Endodermal cell (in vitro differentiated cells): ENCODE measurements at places on chromosomes 11 and 22.

DNA sequence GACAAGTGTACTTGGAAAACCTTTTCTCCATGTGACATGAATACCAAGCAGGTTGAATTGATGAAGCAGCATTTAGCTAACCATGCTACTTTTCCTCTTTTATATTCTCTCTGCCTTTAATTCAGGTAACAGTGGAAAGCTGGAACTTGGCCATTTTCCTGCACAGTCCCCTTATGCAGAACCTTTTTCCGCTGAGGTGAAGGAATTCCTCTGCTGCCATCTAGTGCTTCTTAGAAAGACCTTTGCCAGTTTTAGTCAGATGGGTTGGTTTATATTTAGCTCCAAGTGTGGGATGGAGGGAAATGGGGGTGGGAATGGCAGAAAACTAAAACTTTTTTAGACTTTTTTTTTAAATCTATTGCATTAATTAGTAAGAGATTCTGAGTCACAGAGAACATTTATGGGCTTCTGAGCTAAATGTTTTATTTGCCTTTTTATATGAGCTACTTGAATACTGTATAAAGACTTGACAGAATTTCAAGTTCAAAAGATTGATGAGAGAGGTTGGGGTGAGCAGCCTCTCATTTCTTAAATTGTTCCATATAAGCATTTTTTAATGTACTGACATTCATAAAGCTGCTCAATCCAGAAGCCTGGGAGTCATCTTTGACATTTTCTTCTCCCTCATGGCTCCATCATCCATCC, 153.9 kb upstream of the ZC3H12C start:
- DNase-seq, result peak; percentile 53

- peak; percentile 68 for DNase-seq
Measured at GRCh38 chr22:29214232-29214631, 8.5 kb downstream of the EMID1 start.

GRCh38 chr11:80860632-80861031, 1419.8 kb upstream of the TENM4 start:
- no peak for DNase-seq

DNA sequence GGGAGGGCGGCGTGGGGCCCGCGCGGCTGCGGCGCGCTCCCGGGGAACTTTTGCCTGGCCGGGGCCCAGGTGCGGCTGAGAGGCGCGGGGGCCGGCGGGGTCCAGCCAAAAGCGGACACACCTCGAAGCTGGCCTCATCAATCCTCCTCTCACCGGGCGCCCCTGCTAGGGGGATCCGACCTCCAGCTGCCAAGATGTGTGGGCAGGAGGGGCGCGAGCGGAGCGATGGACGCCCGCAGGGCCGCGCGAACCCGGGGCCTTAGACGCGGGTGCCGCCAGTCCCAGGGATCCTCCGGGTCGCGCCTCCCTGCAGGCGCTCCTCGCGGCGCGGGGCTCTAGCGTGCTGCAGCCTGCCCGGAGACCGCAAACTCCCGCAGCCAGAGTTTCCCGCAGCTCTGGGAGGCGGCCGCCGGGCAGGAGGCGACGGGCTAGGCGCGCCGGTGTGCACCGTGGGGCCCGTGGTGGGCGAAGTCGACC, 785 bp downstream of the IGSF9B start:
- peak; percentile 62 for DNase-seq

DNA sequence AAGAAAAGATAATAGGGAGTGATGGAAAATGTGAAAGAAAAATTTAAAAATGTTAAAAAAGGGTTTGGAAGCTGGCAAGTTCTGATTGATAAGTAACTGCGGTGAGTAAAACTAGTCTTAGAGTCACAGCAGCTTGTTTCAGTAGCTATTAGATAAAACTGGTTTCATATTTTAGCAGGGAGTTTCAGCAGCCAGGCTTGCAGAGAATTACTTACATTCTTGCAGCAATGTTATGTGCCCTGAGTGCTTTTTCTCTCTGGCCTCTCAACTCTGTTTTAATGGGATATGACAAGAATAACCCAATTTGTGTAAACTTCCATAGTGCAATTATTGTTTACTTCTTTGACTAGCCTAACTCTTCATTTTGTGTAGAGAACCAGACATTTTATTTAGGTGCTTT, 33.6 kb downstream of the PPME1 start:
- DNase-seq, result no peak

- no peak for DNase-seq
Measured at GRCh38 chr11:115007851-115008250, 329.5 kb downstream of the NXPE2 start.

- DNase-seq, result no peak
Measured at GRCh38 chr11:95888439-95888838, 35.5 kb downstream of the MTMR2 start.

- DNase-seq, result no peak
Measured at GRCh38 chr11:112451250-112451649, 190.6 kb upstream of the PLET1 start.

- no peak for DNase-seq
Measured at GRCh38 chr22:32862936-32863661, 61.6 kb downstream of the TIMP3 start.

GRCh38 chr22:25083807-25084200, 115.9 kb upstream of the CRYBB3 start:
- DNase-seq, result no peak

- no peak for DNase-seq
Measured at GRCh38 chr22:35542939-35543516, 2.4 kb downstream of the RASD2 start.

DNA sequence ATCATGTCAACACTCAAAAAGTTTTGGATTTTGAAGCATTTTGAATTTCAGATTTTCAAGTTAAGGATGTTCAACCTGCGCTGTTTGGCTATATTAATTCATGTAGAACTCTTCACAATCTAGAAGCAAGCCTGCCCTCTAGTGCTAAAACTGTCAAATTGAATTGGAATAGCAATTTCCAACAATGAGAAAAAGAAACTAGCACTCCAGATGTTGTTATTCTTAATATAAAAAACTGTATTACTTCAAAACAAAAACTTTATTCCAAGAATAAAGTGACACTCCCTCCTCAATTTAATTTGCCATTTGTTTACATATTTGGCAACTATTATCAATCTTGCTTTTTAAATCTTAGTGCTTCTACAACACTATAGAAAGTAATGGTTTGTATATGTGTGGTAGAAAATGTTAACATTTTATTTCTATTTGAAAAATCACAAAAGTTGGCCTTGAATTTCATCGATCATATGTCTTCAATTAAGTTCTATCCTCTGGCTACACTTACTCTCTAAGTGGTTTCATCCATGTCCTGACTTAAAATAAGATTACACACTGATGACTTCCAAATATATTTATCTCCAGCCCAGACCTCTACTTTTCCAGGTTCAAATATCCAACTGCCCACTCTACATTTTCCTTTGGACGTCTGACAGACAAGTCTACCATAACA, 36.6 kb downstream of the DCUN1D5 start:
- no peak for DNase-seq

DNA sequence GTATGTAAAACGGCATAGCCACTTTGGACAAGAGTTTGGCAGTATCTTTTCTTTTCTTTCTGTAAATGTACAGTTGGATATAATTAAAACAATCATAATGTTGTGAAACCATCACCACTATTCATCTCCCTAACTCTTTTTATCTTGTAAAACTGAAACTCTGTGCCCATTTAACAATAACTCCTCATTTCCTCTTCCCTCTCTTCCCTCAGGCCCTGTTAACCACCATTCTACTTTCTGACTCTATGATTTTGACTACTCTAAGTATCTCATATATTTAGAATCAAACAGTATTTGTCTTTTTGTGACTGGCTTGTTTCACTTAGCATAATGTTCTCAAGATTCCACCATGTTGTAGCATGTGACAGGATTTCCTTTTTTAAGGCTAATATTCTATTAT, 10.2 kb downstream of the SCUBE2 start:
- DNase-seq, result no peak

DNA sequence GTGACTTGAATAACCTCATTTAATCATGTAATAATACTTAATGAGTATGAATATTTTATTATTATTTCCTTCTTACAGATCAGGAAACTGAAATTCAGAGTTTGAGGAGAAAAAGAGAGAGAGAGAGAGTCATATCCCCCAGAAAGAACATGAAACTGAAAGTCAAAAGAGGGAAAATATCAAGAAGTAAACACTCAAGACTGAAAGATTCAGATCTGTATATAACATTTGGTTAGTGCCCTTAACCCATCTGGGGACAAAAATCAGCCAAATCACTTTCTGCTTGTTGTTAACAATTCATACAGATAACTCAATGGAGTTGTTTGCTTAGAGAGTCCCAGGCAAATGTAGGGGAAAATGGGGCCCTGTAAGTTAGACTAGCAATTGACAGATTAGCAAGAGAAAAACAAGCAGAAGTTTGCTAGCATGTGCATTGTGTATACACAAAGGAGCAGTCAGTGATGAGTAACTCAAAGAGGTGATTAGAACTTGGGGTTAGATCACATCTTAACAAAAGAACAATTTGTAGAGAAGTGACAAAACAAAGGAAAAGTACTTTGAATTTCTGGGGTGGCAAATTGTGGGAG, 25.9 kb upstream of the MMP13 start:
- DNase-seq, result no peak

DNA sequence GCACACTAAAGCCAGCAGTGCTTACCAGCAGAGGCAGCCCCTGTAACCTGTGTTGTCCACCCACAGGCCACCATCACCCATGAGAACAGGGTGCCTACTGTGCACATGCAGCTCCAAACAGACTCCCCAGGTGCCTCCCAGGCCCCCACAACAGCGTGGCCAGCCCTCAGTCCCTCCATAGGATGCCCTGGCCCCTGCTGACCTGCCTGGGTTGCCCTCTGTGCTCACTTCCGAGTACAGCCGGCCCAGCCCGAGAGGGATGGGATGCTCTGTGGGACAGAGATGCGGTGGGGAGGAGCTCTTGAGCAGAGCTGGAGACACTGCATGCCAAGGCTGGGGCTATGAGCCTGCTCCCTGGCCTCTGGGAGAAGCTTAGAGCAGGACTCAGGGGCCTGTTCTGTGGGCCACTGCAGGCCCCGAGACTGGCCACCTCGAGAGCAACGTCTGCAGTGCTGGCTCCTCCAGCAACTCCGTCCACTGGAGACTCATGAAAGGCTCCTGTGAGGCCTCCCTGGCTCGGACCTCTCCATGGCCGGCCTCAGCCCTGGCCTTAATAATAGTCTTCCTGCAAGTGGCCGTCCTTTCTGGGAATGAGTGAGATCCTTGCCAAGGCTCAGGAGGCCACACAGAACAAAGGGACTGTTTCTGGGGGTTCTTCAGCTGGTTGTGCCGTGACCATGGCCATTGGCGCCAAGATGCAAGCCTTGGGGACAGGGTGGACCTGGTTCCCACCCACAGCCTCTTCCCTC, 27.0 kb downstream of the FADS2 start:
- DNase-seq, result no peak

DNA sequence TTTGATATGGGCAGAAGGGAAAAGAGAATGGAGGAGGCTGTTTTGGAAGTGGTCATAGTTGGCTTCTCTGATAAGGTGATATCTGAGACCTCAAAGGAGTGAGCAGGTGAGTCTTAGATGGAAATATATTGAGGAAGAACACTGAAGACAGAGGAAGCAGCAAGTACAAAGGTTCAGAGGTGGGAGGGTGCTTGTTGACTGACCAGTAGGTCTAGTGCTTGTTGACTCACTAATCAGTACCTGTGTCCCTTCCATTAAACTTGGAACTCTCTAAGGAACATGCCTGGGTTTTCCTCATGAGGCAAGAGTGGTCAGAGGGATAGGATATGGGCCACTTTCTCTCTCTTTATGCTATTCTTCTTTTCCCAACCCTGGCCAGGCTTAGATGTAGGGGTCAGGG, 25.6 kb upstream of the GLYATL1 start:
- DNase-seq, result no peak

- DNase-seq, result no peak
Measured at GRCh38 chr11:128551611-128552335, 35.6 kb downstream of the ETS1 start.

- DNase-seq, result no peak
Measured at GRCh38 chr11:62104816-62105653, 18.8 kb upstream of the INCENP start.

- DNase-seq, result peak; percentile 56
Measured at GRCh38 chr11:2940147-2940920, 11.1 kb upstream of the PHLDA2 start.

- DNase-seq, result no peak
Measured at GRCh38 chr11:6387811-6388599, 2.3 kb upstream of the SMPD1 start.

GRCh38 chr11:70531281-70532065, 133.1 kb downstream of the CTTN start:
- no peak for DNase-seq

- DNase-seq, result no peak
Measured at GRCh38 chr11:133127741-133128140, 404.6 kb downstream of the OPCML start.

DNA sequence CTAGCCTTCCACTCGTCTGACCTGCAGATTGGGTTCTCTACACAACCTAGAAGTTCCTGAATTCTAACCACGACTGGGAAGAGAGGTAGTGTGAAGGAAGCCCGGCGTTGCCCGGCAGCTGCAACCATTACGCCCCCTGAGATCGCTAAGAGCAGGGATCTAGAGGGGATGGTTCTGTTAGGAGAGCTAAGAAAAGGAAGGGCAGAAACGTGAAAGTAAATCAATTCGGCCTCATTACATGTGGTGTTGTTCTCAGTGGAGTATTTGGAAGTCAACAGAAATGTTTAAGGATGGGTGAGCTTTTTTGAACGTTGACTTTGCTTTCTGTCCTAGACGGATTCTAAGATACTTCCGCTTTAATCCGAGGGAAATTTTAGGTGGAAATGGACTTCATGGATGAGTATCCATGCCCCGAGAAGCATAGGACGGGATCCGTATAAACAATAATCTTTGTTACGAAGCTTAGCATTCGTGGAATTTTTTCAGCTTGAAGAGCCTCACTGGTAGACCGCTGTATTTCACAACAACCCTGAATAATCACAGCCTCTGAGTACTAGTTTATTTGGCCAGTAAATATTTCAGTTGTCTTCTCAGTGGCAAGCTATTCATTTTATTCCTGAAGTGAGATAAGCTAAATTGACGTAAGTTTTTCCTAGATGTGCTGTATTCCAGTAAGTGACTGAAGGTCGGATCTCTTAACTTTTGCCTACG, 629 bp downstream of the ATP5MG start:
- no peak for DNase-seq

- no peak for DNase-seq
Measured at GRCh38 chr11:117825538-117826189, 1.1 kb upstream of the FXYD2 start.

DNA sequence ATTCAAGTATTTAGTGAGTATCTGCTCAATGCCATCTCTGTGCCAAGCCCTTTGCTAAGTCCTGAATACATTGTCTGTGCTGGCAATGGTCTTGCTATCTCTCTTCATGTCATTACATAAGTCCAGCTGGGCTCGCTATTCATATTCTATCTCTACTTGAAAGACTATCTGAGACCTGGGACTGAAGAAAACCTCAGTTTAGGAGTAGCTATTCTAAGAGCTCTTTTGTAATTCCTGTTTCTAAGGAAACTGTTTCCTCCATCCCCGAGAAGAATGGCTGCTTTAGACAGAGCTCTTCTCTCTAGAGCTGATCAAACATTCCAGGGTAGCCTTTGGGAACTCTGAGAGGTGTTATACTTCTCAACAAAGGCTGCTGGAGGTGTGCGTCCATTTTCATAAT, 33.0 kb downstream of the SLC17A6 start:
- no peak for DNase-seq
